ENCODE measurements at places on chromosomes 13 and 19.

GRCh38 chr13:43116242-43116641, 92.9 kb downstream of the DNAJC15 start:
- no peak for DNase-seq

DNA sequence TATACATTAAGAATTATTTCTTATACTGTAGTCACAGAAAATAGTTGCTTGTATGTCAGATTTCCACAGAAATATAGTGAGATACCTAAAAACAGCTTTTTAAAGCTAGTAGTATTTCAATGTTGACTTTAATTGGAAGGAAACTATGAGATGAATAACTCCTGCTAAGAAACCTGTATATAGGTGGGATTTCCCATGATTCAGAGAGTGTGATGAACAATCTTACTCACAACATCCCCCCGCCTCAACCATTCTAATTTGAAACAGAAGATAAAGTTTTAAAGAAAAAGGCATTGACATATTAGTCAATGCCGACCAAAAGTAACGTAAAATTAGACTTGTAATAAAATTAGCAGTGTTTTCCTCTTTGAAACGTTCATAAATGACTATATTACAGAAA, 1.4 kb upstream of the MIR17HG start:
- DNase-seq, result no peak

GRCh38 chr13:36323951-36324566, 22.1 kb downstream of the SPART start:
- DNase-seq, result peak; percentile 63

GRCh38 chr13:51158880-51159518, 47.9 kb upstream of the C13orf42 start:
- DNase-seq, result peak; percentile 27

DNA sequence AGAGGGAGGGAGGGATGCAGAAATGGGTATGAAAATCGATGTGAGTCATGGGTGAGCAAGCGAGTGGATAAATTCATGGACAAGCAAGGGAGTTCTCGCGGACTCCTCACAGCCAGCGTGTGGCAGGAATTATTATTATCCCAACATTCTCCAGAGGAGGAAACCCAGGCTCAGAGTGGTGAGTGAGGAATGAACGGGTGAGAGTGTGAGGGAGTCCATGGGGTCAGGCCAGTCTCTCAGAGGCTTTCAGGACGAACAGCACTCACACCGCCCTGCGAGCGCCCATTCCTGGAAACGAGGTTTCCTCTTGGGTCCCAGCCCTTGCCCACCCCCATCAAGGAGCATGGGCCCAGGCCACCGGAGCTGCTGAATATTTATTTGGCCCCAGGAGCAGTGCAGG, 6.3 kb upstream of the DNAAF3 start:
- peak; percentile 88 for DNase-seq

DNA sequence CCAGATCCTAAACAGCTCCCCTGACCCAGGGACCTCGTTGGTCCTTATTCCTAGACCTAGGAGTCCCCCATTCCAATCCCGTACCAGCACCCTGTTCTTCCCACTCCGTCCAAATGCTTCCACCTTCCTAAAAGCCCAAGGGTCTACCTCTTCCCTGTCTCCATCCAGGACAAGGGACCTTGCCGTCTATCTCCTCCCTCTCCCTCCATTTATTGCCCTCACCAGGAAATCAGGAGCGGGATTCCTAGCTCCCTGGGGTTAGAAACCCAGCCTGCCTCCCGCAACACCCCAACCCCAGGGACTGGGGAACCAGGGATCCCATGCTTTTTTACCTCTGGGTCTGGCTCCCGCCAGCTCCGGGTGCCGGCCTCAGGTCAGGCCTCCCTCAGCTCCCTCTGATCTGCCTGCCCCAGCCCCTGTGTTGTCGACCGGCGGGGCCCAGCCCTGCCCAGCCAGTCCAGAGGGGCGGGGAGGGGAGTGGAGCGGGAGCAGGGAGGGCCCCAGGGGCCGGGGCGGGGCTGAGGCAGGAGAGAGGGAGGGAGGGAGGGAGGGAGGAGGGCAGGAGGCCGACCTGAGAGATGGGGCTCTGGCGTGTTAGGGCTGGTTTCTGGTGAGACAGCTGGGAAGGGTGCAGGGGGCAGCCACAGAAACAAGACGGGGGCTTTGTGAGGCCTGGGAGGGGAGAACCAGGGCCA, at the start of gene B3GNT8:
Gene B3GNT8 (minus strand): TSS at position 423 of the 695 bp plus-strand sequence. CDS start 596 bp downstream, outside the sequence.
- peak; percentile 71 for DNase-seq

- DNase-seq, result no peak
These were observed 60.9 kb upstream of the ZNF527 start for GRCh38 chr19:37309834-37310575.

DNA sequence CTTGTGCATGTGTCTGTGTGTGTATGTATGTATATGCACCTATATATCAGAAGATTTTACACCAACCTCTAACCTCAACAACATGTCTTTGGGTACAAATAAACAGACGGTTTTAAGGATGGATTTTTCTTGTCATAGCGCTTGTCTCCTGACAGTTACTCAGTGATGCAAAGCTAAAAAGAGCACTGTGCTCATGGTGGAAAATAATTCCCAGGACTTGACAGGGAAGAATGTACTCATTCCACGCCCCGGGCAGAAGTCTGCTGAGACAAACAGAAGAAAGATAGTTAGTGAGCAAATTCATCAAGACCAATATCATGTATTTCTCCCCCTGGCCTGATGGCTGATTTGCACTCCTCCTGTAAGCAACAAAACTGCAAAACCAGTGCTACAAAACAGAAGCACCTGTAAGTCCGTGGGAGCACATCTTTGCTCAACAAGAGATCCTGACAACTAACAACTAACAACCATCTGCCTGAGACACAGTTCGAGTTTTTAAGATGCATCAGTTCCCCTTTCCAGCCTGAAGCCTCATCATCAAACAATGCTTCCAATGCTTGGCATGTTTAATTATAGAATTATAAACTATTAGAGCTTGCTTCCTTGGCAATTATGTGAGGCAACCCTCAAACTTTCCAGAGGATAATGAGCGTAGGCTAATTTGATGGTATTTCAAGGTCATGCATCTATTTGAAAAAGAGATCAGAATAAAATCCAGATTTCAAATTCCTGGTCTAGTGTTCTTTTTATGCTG, 812.7 kb upstream of the MIR17HG start:
- DNase-seq, result no peak
